ENCODE measurements at places on chromosomes 13 and 19.

- DNase-seq = no peak
- peaks cover 15% of the 10 kb centered on the region for H3K27me3 ChIP-seq
Measured at GRCh38 chr19:45216667-45217066, 28.5 kb downstream of the EXOC3L2 start.

- H3K4me3 ChIP-seq = no peak overlapping the region
- H3K4me1 ChIP-seq = no peaks in the 10 kb centered on the region
- H3K27ac ChIP-seq = no peak overlapping the region
- H3K27me3 ChIP-seq = no peaks in the 10 kb centered on the region
Measured at GRCh38 chr19:19185853-19186740, 5.9 kb downstream of the BORCS8 start.

- DNase-seq = no peak
- peaks cover 6% of the 10 kb centered on the region for H3K4me1 ChIP-seq
- H3K27ac ChIP-seq = no peak overlapping the region
- H3K36me3 ChIP-seq = no peaks in the 10 kb centered on the region
- no peaks in the 10 kb centered on the region for H3K27me3 ChIP-seq
Measured at GRCh38 chr13:79812070-79812850, 331.3 kb downstream of the NDFIP2 start.

- peaks cover 2% of the 10 kb centered on the region for H3K36me3 ChIP-seq
- H3K4me1 ChIP-seq = no peaks in the 10 kb centered on the region
- H3K27me3 ChIP-seq = peaks cover 7% of the 10 kb centered on the region
- no peak overlapping the region for H3K27ac ChIP-seq
Measured at GRCh38 chr19:7648265-7649014, 11.5 kb downstream of the STXBP2 start.

DNA sequence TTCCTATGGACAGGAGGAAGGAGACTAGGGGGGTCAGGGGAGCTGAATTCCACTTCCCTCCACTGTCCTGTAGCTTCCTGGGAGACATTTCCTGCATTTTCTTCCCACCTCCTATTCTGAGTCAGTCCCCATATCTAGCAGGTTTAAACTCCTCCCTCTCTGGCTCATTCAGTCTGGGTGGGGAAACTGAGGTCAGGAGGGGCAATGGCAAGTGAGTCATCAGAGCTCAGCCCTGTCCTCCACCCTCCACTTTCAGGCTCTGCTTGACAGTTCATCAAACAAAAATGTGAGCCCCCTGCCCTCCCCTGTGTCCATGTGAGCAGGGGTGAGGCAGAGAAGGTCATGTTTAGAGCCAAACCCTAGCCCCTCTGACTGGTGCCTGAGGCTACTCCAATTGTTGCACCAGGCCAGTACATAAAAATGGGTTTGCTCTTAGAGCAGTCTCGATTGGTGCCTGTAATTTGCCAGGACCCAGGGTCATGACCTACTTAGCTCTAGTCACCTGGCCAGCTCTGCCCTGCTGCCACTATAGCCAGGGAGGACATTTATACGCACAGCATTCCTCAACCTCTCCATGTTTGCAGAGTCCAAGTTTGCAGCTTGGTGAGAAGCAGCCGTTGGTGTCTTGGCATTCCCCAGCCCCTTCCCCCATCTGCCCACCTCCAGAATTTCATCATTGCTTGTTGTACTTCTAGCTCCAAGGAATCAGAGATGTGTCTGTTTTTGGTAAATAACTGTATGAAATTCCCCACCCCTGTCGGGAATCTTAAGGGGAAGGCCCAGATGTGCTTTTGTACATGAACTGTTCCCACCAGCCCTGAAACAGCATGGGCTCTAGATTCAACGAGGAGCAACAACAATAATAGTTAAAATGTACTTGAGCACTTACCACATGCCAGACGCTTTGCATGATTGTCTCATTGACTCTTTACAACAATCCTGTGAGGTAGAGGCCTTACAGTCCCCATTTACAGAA is 20.7 kb downstream of the SAMD4B start:
- peaks cover 12% of the 10 kb centered on the region for H3K36me3 ChIP-seq
- no peak overlapping the region for H3K4me3 ChIP-seq
- H3K27ac ChIP-seq = no peak overlapping the region
- H3K27me3 ChIP-seq = no peaks in the 10 kb centered on the region
- DNase-seq = no peak
- H3K4me1 ChIP-seq = no peaks in the 10 kb centered on the region

- no peak overlapping the region for H3K27ac ChIP-seq
- no peak overlapping the region for H3K4me3 ChIP-seq
- H3K27me3 ChIP-seq = no peaks in the 10 kb centered on the region
- no peak for DNase-seq
Measured at GRCh38 chr13:110194451-110194850, 112.5 kb downstream of the COL4A1 start.

DNA sequence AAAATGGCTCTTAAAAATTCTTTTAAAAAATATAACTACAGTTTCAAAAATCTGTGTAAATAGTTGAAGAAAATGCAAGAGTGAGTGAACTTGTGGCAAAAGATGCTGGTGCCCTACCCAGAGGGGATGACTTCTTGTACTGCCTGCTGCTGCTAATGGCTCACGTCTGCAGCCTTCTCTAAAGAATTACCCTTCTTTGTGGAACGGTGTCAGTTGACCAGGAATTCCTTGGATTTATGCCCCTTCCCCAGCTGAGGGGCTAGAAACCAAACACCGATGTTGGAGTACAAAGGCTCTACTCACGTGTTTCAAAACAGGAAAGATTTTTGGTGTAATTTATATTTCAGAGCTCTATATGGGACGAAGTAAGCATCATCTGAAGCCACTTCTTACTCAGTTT is 1582.8 kb downstream of the OLFM4 start:
- no peaks in the 10 kb centered on the region for H3K27me3 ChIP-seq
- no peak overlapping the region for H3K27ac ChIP-seq
- DNase-seq = no peak

- no peaks in the 10 kb centered on the region for H3K27me3 ChIP-seq
- H3K4me1 ChIP-seq = no peaks in the 10 kb centered on the region
- DNase-seq = no peak
- no peaks in the 10 kb centered on the region for H3K36me3 ChIP-seq
Measured at GRCh38 chr19:14347999-14348889, 33.0 kb upstream of the ADGRE5 start.

DNA sequence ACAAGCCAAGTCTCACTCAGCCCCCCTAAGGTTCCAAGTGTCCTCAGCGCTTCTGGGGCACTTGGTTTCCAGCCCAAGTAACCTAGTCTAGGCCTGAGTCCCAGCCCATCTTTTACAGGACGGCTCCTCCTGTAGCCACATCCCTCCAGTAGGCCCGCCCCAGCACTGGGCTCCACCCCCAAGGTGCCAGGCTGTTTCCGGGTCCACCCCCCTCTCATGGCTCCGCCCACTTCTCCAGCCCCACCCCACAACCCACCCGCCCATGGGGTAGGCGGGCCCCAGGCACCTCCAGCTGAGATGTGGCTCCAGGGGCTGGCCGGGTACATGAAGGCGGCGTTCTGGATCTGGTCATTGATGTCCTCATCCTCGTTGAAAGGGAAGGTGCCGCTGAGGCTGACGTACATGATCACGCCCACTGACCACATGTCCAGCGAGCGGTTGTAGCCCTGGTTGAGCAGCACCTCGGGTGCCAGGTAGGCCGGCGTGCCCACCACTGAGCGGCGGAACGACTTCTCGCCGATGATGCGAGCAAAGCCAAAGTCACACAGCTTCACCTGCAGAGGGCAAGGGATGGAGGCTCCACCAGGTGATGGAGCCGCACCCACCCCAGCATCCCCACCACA is 17.2 kb upstream of the DACT3 start:
- H3K4me3 ChIP-seq = no peak overlapping the region
- no peak for DNase-seq
- H3K27ac ChIP-seq = no peak overlapping the region
- peaks cover 18% of the 10 kb centered on the region for H3K36me3 ChIP-seq

DNA sequence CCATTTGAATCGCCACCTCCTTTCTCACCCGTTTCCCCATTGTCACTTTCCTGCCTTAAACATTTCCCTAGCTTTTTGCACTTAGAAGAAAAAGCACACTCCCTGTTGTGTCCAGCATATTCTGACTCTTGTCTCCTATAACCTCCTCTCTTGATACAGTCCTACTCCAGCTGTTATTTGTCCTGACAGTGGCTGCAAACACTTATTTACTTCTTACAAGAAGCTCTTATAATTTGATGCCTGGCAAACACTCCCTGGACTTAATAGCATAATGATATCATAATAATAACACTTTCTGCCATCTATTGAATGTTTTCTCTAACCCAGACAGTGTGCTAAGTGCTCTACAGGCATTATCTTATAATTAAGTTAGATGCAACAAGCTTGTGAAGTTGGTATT is 76.6 kb downstream of the DGKH start:
- H3K4me1 ChIP-seq = peaks cover 3% of the 10 kb centered on the region
- no peak for DNase-seq
- H3K27me3 ChIP-seq = no peaks in the 10 kb centered on the region
- H3K4me3 ChIP-seq = no peak overlapping the region
- no peaks in the 10 kb centered on the region for H3K36me3 ChIP-seq
- no peak overlapping the region for H3K27ac ChIP-seq

DNA sequence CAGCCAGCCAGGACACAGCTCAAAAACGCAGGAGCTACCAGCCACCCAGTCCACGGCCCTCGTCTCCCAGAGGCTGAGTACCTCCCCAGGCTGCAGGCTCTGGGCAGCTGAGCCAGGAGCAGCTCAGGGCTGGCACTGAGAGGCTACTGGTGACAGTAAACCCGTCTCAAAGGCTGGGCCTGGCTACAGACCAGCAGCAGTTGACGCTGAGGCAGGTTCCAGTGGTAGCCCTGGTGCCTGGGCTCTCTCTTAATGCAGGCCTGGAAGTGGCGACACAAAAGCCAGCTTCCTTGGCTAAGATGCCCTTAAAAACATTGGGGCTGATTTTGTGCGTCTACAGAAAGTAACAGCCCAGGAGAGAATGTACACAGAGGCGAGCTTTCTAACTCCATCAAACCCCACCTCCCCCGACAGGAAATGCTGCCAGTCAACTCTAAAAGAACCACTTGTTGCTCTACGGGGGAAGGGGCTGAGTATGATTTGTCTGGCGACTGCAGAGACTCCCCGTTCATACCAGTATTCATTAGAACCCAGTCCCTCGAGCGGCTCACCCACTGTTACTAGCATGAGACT is 126.3 kb downstream of the STK24 start:
- H3K4me1 ChIP-seq = peaks cover 3% of the 10 kb centered on the region
- no peak overlapping the region for H3K27ac ChIP-seq
- no peaks in the 10 kb centered on the region for H3K27me3 ChIP-seq
- no peak overlapping the region for H3K4me3 ChIP-seq
- no peak for DNase-seq
- H3K36me3 ChIP-seq = peaks cover 14% of the 10 kb centered on the region

- DNase-seq = no peak
- no peak overlapping the region for H3K27ac ChIP-seq
- H3K4me3 ChIP-seq = peak overlapping the region; percentile 74
- no peaks in the 10 kb centered on the region for H3K36me3 ChIP-seq
- H3K4me1 ChIP-seq = no peaks in the 10 kb centered on the region
- no peaks in the 10 kb centered on the region for H3K27me3 ChIP-seq
Measured at GRCh38 chr19:7888826-7889217, 512 bp downstream of the LRRC8E start.

DNA sequence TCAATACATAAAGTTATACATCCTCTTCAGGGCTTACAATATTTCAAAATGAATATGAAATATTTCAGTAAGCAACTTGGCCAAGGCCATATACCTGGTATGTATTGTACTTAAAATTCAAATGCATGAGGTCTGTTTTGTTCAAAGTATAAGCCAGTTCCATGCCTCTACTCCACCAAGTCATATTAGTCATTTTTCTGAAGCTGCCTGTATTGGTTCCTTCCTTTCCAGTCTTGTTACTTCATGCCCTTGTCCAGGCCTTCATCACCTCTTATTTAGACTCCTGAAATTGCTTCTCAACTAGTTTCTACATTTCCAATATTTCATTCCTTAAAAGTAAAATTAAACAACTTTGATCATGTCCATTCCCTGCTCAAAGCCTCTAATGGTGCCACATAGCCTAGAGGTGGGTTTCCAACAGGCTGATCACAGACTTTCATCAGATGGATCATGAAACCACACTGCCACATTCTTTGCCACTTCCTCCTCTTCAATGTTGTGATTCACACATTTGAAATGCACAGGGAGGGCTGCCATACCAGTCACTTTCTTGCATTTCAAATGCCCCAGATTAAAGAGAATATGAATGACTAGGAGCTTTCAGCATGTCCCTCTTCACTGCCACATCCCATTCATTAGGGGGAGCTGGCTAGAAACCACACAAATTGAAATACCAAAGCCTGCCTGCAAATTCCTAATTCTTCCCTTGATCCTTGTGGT is 424.1 kb upstream of the DACH1 start:
- peak; percentile 7 for DNase-seq
- no peaks in the 10 kb centered on the region for H3K36me3 ChIP-seq

GRCh38 chr13:49776871-49777270 is 15.6 kb downstream of the KPNA3 start:
- no peaks in the 10 kb centered on the region for H3K4me1 ChIP-seq
- no peak overlapping the region for H3K27ac ChIP-seq
- DNase-seq = no peak
- H3K27me3 ChIP-seq = no peaks in the 10 kb centered on the region
- H3K4me3 ChIP-seq = no peak overlapping the region
- no peaks in the 10 kb centered on the region for H3K36me3 ChIP-seq

- peak; percentile 92 for DNase-seq
- H3K36me3 ChIP-seq = no peaks in the 10 kb centered on the region
Measured at GRCh38 chr19:11505504-11506100, at the start of gene ZNF653. ZNF653 (minus strand) TSS chr19:11505839; CDS start chr19:11505786, 53 bp downstream.

GRCh38 chr13:76289558-76289957 is 596.6 kb downstream of the KCTD12 start:
- DNase-seq = no peak
- no peaks in the 10 kb centered on the region for H3K27me3 ChIP-seq
- no peak overlapping the region for H3K27ac ChIP-seq
- no peaks in the 10 kb centered on the region for H3K4me1 ChIP-seq
- no peak overlapping the region for H3K4me3 ChIP-seq

DNA sequence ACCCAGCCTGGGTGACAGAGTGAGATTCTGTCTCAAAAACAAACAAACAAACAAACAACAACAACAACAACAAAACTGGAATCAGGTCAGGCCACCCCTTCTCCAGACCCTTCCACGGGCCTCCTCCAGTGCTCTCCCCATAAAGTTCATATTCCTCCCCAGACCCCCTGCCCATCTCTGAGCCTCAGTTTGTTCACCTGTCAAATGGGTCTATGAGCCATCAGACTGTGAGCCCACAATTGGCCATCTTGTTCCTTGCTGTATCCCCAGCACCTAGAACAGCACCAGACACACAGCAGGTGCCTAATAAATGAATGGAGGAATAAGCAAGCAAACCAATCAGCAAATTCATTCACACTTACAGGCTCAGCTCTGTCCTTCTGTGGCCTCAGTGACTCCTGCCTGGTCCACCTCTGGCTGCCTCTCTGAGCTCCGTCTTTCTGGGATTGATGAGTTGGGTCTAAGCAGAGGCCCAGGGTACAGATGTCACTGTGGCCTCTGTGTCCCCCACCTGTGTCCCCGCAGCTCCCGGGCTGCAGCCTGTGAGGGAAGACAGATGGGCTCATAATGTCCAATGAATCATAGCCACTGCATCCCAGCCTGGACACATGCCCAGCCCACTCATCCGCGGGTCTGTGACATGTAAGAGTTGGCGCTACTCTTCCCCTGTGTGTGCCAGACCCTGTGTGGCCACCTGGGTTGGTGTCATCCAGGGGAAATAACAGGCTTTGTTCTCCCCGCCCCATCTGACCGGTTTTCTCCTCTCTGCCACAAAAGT is 19.6 kb upstream of the PTPRS start:
- H3K36me3 ChIP-seq = no peaks in the 10 kb centered on the region
- no peaks in the 10 kb centered on the region for H3K27me3 ChIP-seq
- DNase-seq = no peak
- H3K4me3 ChIP-seq = no peak overlapping the region
- peaks cover 2% of the 10 kb centered on the region for H3K4me1 ChIP-seq

- H3K27me3 ChIP-seq = no peaks in the 10 kb centered on the region
- peaks cover 15% of the 10 kb centered on the region for H3K36me3 ChIP-seq
- no peak for DNase-seq
Measured at GRCh38 chr19:53871454-53871853, 3.8 kb downstream of the MYADM start.
